ENCODE measurements at places on chromosomes 2 and 18. TPM values are rescaled to one million over a fixed set of nuclear protein-coding genes. Genes with fewer than 3 reads are reported as not detected.

The SYT4 gene
- not detected for total RNA-seq

The CRACDL gene
- not detected for total RNA-seq

The ASPRV1 gene
- 0.78 TPM for total RNA-seq

The BMP10 gene
- total RNA-seq = not detected

The ALMS1 gene
- 8.0 TPM for total RNA-seq

Data from cardiac ventricle fibroblast (primary cell).